Stimulated activated naive CD8-positive, alpha-beta T cell treated with anti-CD3 and anti-CD28 coated beads, Interleukin-15, amount 100 ng/mL, for 72 hours (primary cell): ENCODE measurements at places on chromosomes 1 and 21.

DNA sequence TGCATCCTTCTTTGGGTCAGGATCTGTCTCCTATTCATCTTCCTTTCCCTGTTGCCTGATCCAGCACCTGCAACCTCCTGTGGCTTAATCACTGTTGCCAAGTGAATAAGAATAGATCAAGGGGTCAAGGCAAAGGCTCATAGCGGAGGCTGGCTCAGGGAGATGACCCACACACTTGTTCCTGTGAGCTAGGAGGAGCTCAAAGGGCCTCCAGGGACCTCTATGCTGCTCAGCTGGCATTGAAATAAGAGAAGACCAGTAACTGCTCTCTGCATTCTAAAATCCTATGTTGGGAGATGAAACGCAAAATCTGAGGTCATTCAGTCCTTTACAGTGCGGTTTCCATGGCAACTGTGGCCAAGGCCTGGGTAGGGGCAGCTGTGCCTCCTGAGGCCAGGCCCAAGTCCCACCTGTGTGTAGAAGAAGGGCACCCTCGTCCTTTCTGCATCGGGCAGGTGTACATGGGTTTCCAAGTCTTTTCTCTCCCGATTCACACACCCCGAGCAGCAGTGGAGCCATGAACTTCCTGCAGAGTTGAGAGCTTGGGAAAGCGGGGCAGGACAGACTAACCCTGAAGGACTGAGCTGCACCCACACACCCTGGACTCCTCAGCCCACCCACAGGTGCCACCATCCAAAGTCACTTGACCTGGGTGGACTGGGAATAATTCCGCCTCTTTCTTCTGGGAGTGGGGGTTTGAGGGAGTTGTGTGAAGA is 27.8 kb upstream of the STUM start:
- no peak for DNase-seq

GRCh38 chr1:207698822-207699483 is 52.9 kb upstream of the CD46 start:
- DNase-seq, result peak; percentile 13

DNA sequence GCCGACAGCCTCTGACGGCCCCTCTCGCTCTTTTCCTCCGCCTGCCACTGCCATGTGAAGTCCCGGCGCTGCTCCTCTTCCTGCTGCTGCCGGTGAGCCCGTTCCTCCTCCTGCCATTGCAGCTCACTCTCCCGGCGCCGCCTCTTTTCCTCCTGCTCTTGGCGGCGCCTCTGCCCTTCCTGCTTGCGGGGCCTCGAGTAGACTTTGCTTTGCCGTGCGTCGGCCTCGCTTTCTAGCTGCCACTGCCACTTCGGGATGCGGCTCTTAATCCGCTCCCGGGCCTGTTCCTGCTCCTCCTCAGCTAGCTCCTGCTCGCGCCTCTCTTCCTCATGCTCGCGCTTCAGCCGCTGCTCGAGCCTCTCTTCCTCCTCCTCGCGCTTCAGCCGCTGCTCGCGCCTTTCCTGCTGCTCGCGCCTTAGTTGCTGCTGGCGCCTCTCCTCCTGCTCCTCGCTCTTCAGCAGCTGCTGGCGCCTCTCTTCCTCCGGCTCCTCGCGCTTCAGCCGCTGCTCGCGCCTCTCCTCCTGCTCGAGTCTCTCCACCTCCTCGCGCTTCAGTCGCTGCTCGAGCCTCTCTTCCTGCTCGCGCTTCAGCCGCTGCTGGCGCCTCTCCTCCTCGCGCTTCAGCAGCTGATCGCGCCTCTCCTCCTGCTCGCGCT is 4.3 kb downstream of the TCHH start:
- DNase-seq, result peak; percentile 42

DNA sequence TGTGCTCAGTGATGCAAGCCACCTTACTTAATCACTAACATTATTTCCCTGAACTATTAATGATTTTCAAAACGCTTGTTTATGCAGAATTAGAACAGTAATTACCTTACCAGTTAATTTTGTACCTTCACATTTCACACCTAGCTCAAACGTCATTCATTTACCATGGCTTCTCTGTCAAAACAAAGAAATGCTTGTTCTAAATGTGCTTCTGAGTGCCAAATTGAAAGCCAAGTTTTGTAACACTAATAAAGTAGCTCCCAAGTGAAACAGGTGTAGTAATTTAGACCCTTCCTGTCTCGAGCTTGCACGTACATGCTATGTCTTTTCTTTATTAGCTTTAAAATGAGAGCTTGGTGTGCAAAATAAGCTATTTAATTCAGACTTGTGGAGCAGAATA is 533.7 kb upstream of the PKN2 start:
- DNase-seq, result no peak

- DNase-seq, result no peak
Observed at GRCh38 chr1:107122225-107122624, 18.6 kb upstream of the NTNG1 start.

DNA sequence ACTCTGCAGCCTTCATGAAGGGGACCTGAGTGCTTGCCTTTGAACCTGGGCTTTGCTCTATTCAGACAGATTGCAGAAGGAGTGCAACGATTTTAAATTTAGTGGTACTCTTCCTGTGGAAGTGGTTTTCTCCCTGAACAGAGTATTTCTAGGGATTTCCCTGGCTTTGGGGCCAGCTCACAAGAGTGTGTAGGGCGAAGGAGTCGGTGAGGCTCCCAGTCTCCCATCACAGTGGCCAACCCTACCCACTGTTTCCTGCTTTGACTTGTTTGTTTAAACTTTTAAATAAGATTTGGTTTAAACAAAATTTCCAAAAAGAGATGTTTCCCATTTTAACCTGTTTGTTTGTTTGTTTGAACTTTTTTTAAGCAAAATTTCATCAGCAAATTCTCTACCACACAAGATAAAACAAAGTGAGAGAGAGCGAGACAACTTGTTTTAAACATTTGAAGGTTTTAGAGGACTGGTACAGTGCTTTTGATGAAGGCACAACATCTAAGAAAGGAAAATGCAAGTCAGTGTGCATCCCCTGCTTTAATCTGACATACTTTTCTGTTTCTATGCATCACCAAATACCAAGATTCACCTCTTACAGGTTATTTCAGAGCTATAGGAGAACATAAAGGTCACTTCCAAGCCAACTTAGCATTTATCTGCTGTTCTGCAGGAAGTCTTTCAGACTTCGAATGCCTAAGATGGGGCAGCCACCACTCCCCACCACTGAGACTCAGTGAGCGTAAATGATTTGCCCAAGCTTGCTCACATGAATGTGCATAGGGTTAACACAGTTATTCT is 6.6 kb downstream of the SELP start:
- no peak for DNase-seq

- no peak for DNase-seq
Observed at GRCh38 chr1:183073320-183073719, 50.1 kb downstream of the LAMC1 start.

- no peak for DNase-seq
Observed at GRCh38 chr1:30754684-30755171, 2.8 kb downstream of the LAPTM5 start.

DNA sequence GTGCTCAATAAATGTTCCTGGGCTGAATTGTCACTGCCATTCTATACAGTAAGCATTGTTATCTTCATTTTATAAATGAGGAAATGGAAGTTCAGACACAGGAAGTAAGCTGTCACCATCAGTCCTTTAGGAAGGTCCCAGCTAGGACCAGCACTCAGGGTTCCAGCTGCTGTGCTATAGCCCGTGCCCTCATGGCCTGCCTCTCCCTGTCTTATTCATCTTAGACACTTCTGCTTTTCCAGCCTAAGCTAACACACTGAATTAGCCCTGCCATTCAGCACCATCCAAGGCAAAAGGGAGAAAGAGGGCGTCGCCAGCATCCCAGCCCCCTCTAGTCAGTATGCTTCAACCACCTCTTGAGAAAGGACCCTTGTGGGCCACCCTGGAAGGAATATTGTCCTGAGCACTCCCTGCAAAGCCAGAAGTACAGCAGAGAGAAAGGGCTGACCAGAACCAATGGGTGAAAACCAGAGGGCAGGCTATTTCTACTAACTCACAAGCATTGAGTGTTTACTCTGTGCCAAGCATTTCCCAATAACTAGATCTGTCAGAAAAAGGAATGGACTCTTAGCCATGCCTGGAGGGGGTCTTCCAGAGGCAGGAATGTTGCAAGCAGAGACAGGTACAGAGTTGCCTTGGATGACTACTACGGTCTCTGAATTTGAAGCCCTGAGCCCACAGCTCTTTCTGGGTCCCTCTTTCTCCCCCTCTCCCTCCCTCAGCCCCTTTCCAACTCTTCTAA is 77.9 kb upstream of the NFIA start:
- DNase-seq, result no peak

- DNase-seq, result no peak
Observed at GRCh38 chr1:222084996-222085395, 343.1 kb upstream of the DUSP10 start.

DNA sequence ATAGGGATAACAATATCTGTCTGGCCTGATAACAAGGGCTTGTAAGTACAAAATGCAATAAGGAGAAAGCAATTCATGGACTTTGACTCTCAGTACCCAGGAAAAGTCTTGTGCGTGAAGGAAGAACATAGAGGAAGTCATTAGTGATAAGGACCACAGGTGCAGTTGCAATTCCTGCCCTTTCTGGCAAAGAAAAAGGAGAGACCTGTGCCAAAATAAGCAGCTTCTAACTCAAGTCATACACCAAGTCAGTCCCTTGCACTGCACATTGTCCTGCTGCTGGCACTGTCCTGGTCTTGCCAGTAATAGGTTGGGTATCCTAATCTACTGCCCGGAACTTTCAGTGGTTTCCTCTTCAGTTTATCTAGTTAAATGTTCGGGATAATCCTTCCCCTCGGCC is 14.8 kb upstream of the SOD1 start:
- no peak for DNase-seq

GRCh38 chr21:39645331-39645730 is 32.6 kb downstream of the B3GALT5 start:
- DNase-seq, result no peak

GRCh38 chr1:154837034-154837671 is 32.9 kb downstream of the KCNN3 start:
- DNase-seq, result no peak
